ENCODE measurements at places on chromosomes 4 and X.

DNA sequence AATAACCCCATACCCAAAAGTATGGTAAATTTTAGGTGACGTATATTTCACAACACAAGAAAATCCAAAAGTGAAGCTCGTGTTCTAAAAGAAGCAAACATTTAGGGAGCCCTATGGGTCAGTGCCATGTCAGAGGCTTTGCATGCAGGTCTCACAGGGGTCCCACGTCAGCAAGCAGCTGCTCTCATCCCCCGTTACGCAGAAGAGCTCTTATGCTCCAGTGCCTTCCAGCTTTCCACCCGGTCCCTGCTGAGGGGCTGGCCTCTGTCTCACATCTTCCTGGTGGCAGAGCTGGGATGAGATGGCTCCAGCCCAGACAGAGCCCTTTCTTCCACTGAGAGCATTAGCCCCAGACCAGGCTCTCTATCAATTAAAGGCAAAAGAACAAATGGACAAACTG, 82.0 kb downstream of the IRF2 start:
- DNase-seq, result no peak

DNA sequence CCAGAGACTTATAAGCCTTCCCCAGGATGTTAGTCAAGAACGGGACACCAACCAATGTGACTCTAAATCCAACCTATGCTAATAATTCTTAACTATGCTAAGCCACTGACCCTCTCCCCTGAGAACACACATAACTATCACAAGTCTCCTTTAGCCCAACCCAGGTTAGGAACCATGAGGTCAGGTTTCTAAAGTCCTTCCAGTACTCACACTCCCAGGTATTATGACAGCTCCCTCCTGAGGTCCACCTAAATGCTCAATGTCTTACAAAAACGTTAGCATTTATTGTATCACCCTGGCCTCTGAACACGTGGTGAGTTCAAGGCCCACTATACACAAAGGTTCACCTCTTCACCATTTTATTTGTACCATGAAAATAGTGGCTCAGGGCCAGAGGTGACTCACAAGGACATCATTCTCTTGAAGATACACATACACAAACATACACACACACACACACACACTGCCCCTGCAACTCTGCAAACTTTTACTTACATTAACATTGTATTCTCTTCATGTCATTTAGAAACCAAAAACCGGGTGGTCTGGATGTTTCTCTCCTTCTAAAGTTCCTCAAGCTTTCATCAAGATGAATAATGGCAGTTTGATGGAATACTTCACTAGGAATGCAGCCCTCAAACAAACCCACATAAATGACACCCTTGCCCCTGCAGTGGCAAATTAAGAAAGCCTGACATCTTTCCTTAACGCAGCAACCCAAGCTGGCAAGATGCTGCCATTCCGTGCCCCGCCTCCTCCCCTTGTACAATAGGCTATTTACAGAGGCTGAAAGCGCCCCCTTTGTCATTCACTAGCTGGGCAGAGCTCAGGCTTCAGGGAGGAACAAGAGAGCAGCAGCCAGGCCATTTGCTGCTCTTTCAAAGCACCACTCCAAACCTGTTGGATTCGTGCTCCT, 17.7 kb downstream of the ACSL1 start:
- DNase-seq, result peak; percentile 45

DNA sequence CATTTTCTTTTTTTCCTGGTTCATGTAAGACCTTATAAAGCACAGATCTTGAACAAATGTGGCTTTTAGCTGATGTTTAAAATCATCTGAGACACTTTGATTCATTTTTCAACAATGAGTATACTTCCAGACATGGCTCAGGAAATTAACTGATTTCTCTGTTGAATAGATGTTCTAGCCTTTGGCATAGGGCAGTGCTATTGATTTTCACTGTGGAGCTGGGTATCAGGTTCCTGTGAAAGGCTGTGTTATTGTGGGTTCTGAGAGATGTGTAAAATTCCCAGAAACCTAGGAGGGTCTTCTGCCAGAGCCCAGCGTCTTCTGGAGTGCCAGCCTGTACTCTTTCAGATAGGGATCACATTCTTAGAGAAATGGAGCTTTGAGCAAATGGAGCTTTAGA, 278.9 kb downstream of the EPHA5 start:
- no peak for DNase-seq

DNA sequence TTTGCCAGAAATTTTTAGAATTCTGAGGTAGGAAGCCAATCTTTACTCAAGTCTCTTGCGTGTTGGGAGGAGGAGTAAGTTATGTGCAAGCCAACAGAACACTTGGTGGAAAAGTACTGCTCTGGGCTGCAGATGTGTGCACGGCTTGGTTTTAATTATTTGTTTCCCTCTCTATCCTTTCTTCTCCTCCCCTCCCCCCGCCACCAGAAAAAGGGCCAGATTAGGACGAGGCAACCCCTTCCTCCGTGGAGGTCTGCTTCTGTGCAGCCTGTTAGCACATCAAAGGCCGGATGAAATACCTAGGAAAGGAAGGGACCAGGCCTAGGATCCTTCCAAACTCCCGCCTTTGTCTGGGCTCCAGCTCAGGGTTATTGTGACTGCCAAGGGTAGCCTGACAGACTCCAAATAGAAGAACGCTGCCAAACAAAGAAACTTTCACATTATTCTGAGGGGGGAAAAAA, 1.0 kb upstream of the PGRMC1 start:
- no peak for DNase-seq

GRCh38 chr4:73988061-73988460, at the start of gene PPBP:
TSS of gene PPBP (minus strand) at chr4:73988190. CDS start at chr4:73988103, 87 bp downstream.
- DNase-seq, result no peak

DNA sequence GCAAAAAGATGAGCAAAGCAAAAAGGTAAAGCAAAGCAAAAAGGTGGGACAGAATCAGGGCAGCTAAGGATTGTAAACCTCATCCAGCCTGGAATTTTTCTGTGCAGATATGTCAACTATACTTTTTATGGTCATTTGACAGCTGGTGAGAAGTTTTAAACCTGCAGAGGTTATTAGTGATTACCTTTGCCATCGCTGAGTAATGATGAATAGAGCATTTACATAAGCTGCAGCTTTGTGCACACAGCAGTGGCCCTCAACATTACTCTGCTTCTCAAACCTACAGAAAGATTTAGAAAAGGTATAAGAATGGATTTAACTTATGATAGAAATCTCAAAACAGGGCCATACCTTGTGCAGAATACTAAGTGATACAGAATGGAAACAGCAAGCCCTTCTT, 54.5 kb upstream of the C4orf54 start:
- no peak for DNase-seq

DNA sequence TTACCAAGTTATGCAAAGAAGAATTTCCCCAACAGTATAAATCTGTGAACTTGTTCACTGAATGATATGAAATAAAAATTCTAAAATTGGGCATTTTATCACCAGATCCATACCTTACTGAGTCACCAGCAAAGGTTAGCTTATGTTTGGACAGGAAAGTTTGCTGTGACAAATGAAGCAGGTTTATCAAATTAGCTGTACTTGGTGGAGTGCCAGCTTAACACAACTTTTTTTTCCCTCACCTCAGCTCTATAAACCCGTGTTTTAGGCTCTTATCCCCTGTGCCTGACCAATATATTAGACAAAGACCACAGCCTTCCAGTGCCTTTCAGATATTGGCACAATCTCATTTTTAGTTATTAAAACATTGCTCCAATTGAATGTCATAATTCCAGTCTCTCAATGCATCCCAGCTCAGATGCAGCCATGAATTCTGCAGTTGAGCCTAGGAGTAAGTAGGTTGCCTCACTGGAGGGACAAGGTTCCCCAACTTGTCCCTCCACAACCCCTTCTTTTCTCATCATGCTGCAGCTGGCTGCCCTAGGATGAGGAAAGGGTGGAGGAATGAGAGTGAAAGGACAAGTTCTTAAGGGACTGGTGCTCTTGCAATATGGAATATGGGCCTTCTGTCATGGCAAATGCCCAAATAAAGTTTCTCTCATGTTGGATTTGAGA, 27.0 kb upstream of the PDGFC start:
- DNase-seq, result no peak

- no peak for DNase-seq
Observed at GRCh38 chr4:112736718-112737135, 99.8 kb downstream of the LARP7 start.

DNA sequence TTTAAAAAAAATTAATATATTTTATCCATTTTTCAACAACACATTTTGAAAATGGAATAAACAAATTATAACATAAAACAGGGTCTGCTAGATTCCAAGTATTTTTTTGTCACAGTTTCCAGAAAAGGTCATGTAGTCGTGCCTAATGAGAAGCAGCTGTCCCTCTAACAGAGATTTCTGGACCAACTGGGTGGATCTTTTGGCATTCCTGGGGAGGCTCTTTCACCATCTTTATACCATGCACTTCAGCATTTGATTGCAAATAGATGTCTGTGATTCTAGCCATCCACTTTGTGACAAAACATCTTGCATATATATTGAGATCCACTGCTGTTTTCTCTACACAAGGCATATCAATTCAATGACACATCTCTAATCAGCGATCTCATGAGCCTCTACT, 210.7 kb upstream of the LDB2 start:
- DNase-seq, result no peak

GRCh38 chr4:142558851-142559250, 287.2 kb downstream of the INPP4B start:
- DNase-seq, result no peak

DNA sequence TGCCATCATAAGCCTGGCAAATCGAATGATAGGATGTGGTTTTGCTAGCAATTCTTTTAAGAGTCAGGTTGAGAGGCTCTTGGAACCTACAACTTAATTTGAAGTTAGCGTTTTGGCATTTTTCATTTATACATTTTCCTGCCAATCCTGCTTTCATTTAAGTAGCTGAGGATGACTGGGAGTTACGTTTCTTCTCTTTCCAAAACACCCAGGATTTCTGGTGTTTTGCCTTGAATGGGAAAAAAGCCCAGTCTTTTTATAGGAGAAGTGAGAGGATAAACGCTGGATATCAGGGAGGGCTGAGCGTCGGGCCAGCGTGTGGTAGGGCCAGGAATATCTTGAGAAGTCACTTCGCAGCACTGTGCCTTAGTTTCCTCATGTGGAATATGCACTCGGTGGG, 174.2 kb upstream of the HAND2 start:
- no peak for DNase-seq

DNA sequence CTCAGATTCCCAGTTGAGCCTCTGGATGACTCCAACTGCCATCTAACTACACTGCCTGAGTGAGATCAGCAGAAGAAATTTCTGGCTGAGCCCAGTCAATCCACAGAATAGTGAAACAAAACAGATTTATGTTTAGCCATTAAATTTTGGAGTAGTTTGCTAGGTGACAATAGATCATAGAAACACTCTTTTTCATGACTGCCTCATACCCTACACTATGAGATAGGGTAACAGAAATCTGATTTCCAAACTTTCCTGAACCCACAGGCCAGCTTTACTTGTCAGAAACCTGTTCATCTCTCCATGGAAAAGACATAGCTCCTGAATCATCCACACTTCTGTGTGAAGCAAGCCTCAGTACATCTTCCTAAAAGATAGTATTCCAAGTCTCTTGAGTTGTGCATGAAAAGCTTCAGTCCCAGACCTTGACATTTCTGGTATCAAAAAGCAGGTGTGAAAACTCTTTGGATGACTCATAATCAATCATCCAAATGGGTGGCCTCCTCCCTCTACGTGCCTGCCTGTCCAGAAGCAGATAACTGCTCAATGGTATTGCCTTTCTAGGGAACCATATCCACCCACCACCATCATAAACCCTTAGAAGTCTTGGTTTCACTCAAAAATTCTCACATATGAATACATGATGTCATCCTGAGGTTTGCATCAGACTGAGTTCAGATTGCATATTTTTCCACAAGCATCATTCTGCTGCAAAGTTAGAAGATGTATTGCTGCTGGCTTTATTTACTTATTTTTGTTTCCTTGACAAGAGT, 47.5 kb upstream of the RAP2C start:
- no peak for DNase-seq

GRCh38 chr4:116839826-116840225, 245.6 kb downstream of the TRAM1L1 start:
- no peak for DNase-seq

DNA sequence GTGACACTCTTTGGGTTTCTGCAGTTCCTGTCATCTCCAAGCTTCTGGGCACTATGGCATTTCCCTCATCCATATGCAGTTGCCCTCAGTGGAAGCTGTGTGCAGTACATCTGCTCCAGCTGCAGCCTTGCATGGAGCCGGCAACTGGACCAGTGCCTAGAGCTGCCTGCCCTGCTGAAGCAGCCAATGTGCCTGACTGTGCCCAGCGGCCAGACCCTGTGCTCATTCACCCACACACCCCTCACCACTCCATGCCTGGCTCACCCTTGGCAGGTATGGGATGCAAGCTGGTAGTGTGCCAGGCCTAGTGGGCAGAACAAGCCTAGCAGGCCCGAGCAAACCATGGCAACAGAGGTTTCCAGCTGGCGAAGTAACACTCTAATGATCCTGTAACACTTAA, 370.8 kb downstream of the FSTL5 start:
- no peak for DNase-seq

DNA sequence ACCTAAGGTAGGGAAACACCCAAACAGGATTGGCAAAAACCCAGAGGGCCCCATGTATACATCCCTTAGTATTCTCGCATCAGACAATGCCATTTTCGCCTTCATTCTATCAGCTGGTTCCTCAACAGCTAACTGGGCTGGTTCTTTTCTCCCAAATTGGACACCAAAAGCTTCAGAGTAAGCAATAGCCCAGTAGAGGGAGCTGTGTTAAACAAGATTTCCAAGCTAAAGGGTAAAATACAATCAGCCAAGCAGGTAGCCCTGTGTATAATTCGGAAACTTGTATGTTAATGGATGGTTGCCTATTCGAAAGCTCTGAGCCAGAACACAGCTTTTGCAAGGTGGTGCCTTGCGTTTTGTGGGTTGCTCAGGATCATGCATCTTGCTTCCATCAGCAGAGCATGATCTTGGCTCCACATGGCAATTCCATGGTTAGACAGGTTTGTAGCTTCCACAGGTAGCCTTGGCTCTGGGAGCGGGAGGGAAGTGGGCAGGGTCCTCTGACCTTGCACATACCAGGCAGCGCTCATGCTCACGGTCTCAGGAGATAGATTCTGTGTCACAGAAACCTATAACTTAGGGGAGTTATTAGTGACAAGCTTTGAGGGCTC, 115.2 kb upstream of the LNX1 start:
- DNase-seq, result peak; percentile 40

DNA sequence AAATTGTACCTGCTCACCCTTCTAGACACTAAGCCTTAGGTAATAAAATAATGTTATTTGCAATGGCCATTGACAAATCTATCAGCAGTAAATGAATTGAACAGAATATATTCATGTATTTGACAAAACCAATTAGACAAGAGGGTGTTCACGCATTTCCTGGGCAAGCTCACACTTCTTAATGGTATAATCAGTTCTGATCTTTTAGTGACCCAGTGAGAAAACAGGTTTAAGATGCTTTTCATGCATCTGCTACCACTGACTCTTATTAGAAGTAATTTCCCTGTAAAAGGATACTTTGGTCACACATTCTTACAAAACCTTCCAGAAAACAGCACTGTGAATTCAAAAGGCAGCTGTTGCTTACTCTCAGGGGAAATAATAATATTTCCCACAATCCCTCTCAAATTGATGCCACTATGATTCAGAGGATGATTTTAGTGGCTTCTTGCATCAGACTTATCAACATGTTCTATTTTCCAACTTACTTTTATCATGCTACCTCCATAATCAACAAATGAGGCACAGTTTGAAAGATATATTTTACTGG, 313.9 kb upstream of the NWD2 start:
- no peak for DNase-seq

All from RKO (cell line).